Glutamatergic neuron (in vitro differentiated cells): ENCODE measurements at places on chromosomes 12 and 14. TPM values are rescaled to one million over a fixed set of nuclear protein-coding genes. Genes with fewer than 3 reads are reported as not detected.
A peak's percentile ranks its signal among the peaks of the same experiment; 100 is the strongest.

Gene SPRING1
- total RNA-seq, result 40.8 TPM

Gene GARIN6
- total RNA-seq, result not detected

Gene CDKN1B
- total RNA-seq, result 36.0 TPM

Gene ARMH4
- 57.1 TPM for total RNA-seq

Gene GOLGA3
- total RNA-seq, result 50.6 TPM

Gene ZC2HC1C
- 3.2 TPM for total RNA-seq

Gene CPM
- not detected for total RNA-seq

Gene GON7
- 6.5 TPM for total RNA-seq

GRCh38 chr12:75526655-75527511 lies 15.5 kb upstream of the KRR1 start:
- DNase-seq, result peak; percentile 76

GRCh38 chr14:51614707-51615106 lies 37.0 kb upstream of the FRMD6 start:
- DNase-seq, result no peak

DNA sequence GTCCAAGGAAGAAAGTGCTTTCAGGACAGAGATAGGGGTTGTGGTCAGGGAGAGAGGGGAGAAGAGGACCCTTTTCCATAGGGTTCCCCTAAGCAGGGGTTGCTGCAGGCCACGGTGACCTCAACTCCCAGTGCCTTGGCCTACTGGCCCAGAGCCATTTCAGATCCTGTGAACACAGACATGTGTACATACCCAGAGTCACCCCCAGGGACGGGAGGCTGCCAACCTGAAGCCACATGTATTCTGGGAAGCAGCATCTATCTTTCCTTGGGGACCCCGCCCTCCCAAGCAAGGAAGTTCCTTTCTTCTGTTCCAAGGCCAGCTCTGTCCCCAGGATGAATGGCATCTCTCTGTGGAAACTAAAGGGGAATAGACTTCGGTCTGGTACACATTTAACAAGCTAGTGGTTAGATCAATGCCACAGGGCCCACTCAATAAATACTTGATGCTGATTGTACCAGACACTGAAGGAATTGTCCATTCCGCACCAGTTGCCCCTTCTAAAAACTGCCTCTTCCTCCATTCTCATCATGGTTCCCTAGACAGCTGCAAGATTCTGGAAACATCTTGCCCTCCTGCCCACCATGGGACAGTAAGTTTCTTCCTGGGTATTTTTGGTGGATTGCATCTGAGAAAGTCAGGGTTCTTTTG lies 25.2 kb upstream of the DGLUCY start:
- DNase-seq, result no peak

- DNase-seq, result no peak
Observed at GRCh38 chr14:68658029-68658509, 134.8 kb downstream of the ZFP36L1 start.

- no peak for DNase-seq
Observed at GRCh38 chr14:102078831-102079699, 7.8 kb downstream of the HSP90AA1 start.

DNA sequence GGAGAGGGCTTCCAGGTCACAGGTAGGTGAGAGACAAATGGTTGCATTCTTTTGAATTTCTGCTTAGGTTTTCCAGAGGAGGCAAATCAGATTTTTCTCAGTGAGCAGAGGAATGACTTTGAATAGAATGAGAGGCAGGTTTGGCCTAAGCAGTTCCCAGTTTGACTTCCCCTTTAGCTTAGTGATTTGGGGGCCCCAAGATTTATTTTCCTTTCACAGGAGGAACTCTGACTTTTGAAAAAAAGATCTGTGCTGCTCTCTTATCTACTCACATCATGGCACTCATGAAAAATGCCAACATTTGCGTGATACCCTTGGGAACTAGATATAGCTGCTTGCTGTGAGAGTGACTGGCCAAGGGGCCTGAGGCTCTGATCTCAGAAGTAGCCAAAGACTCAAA lies 58.0 kb upstream of the EVL start:
- DNase-seq, result no peak

DNA sequence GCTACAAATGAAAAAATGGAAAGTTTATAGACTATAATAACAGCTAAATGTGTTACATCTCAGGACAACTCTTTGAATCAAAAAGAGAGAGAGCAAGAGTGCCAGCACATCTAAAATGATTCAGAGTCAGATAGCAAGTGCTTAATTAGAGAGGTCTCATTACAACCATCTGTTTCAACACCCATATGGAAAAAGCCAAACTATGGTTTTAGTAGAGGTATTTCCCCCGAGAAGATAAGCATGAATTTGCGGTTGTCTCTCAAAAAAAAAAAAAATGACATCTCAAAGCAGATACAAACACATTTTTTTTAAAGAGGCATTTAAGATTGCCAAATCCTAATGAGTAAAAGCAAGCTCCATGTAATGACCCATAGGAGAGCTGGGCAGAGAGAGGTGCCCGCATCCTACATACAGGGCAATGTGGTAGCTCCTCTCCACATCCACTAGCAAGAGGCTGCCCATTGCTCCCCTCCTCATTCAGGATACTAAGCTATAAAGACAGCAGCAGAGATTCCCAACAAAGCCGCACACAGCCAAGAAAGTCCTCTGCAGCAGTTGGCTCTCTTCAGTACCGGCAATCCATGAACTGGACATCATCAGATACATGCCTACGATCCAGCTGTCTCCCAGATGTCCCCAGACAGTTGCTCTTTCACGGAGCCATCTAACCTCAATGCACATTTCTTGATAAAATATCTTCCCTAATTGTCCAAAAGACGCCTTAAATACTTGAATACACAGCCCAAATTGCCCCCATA lies 100.4 kb downstream of the EFCAB11 start:
- DNase-seq, result no peak

DNA sequence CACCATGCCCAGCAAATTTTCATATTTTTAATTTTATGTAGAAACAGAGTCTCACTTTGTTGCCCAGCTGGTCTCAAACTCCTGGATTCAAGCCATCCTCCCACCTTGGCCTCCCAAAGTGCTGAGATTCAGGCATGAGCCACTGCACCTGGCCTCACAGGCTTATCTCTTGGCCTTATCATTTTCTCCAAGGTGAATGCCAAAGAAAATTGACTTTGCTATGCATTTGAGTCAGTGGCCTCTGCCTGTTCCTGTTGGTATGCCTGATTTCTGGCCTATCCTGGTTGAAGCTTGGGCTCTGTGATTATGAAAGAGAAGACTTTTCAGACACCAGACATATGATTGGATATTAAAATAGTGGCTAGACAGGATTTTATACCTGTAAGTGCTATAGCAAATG lies 34.2 kb downstream of the MANSC1 start:
- no peak for DNase-seq

DNA sequence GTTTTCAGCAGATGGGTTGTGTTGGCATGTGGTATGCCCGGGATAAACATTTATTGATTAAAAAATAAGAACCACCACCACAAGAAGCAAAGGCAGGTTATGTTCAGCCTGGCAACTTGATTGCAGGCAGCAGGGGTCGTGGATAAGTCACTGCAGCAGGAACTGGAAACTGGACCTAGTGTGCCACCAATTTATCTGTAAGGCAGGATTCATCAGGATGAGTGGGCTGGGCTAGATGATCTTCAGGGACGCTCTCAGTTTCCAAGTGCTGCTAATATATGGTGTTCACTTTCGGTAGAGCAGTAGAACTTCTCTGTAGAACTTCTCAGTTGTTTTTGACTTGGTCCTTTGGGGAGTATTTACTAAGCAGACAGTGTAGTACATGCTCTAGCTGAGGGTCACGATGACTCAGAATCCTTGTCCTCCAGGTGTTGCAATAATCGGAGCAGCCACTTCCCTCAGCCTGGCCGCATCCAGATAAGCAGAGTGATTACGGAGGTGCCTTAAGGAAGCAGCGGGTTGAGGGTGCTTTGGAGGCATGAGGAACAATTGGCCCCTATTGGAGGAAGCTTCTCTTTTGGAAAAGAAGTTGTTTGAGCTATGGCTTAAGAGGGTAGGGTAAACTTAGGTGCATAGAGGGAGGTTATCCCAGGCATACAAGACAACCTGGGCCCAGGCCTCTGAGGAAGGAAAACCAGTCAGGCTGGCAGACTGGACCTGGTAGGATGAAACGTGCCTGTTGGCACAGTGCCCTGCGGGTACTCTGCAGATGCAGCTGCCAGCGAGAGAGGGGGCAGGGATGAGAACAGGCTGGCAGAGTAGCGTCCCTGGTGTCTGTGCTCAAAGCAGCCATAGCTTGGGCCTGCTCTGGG lies 104.0 kb downstream of the GPR135 start:
- no peak for DNase-seq

- DNase-seq, result no peak
Observed at GRCh38 chr12:19547271-19547671, 108.0 kb downstream of the AEBP2 start.

GRCh38 chr14:103137689-103138300 lies 14.5 kb downstream of the TNFAIP2 start:
- DNase-seq, result no peak

- DNase-seq, result no peak
Observed at GRCh38 chr14:90617961-90618360, 198.3 kb downstream of the TTC7B start.

GRCh38 chr12:110107369-110108281 lies 16.5 kb upstream of the IFT81 start:
- DNase-seq, result no peak

GRCh38 chr12:62069976-62070375 lies 190.2 kb upstream of the USP15 start:
- DNase-seq, result no peak

DNA sequence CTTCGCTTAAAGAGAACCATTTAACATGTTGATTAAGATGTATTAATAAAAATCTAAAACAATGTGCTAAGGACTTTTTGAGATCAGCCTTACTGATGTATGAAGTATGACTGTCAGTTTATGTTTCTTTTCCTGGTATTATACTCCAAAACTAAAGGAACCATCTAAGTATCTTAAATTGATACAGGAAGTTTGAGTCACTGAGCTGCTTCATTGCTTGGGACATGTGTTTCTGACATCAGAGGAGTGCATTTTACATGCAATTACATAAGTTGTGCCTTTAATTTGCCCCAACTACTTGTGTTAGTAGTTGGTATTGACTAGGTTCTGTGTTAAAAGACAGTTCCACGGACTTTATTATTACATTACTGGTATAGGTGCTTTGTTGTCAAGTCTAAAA lies 50.9 kb downstream of the PROX2 start:
- DNase-seq, result no peak

- no peak for DNase-seq
Observed at GRCh38 chr12:92973614-92974013, 44.5 kb upstream of the EEA1 start.

DNA sequence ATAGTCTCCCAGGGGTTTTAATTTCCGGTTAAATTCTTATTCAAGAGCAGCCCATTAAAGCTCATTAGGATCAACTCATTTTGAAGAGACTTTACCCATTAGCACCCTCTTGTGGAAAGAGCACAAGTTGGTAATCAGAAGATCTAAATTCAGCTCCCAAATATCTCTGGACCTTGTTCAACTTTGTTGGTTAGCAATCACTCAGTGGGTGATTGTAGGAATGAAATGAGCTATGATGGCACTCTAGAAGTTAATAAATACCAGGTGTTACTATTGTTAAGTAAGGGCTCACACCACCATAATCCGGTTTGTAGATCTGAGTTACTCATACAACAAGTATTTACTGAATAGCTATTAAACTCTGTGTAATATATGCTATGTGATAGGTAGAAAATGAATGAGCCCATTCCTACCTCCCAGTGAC lies 42.9 kb downstream of the TRIP11 start:
- no peak for DNase-seq

DNA sequence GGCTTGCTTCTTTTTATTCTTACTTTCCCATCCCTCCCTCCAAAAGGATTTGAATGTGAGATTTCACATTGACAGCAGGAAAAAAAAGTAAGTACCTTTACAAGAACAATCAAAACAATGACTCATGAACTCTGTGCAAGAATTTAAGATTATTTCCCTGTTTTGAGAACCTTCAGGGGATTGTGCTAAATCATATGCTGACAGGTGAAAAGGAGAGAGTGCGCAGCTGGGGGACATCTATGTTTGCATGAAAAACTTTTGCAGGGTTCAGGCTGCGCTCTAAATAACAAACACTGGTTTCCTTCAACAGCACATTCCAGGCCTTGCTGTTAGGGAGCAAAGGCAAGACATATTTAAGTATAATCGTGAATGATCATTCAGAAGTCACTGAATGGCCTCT lies 27.3 kb downstream of the RERG start:
- DNase-seq, result no peak

DNA sequence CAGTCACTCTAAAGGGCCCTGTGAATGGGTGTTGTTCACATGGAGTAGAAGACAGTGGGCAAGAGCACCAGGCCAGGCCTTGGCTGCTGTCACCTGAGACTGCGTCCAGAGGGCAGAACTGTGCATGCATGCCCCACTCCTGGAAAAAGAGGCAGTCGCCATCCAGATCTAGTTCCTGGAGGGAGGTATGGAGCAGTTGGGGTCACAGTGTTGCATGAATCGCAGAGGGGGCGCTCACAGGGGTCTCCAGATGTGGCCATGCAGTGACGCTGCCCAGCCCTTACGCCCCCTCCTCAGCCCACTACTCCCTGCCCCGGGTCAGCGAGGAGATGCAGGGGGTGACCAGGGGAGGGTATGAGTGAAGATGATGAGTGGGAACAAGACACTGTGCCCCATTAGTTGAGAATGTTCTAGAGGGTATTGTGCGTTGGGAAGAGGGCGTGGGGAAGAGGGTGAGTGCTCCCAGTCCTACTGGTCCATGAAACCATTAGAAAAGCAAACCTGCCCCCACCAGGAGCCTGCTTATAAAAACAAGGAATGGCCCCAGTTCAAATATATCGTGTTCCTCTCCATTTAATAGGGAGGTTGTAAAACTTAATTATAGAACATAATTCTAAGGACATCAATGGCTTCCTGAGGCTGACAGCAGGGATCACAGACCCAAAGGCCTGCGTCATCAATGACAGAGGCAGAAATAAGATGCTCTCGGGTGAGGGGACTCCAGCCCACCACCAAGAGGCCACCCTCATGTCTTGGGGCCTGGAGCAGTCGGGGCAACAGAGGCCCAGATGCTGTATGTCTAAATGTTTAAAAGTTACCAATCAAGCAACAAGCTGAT lies 32.2 kb upstream of the BCL7A start:
- DNase-seq, result no peak

DNA sequence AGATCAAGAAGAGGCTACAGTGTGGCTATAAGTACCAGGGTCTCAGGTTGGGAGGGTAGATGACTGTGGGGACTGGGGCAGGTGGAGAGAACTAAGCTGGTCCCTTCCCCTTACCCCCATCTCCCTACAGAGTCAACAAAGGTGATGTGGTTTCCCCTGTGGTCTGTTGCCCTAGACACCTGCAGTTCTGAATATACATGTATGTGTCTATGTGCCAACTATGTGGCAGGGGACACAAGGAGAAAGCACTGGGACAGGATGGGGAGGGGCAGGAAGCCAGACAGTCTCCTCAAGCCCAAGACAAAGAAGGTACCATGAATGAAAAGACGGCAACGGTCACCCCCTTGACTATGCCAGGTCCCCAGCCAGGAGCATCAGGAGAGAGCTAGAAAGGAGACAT lies 4.5 kb upstream of the HDAC7 start:
- no peak for DNase-seq
